ENCODE measurements at places on chromosomes 12 and 14. TPM values are rescaled to one million over a fixed set of nuclear protein-coding genes. Genes with fewer than 3 reads are reported as not detected.

- H3K27ac ChIP-seq: no peak overlapping the region
- H3K36me3 ChIP-seq: no peaks in the 10 kb centered on the region
- no peak for DNase-seq
These were observed 67.0 kb upstream of the CAND1 start for GRCh38 chr12:67202011-67202677.

DNA sequence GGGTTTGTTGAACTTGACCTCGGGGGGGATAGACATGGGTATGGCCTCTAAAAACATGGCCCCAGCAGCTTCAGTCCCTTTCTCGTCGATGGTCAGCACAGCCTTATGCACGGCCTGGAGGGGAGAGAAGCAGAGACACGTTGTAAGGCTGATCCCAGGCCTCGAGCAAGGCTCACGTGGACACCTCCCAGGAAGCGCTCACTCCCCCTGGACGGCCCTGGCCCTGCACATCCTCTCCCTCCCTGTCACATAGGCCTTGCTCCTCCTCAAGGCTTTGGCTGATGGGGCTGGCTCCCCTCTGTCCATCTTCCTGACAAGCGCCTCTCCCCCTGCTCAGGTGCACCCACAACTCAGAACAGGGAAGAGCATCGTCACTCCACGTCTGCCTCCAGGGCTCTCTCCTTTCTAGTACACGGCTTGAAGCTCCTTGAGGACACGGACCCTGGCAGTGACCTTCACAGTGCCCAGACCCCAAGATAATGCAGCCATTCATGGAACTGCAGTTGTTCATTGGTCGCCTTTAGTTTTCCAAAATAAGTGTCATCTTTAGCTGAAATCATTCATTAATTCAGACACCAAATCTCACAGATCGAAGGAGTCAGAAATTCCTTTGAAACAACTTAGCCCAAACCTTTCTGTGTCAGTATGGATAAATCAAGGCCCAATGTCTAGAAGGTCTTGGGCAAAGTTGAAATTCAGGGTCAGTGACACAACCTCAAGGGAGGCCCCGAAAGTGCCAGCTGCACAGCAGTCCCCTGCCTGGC is 9.7 kb downstream of the SERPINA1 start:
- no peak overlapping the region for H3K4me3 ChIP-seq
- DNase-seq: no peak
- H3K27me3 ChIP-seq: no peaks in the 10 kb centered on the region
- no peaks in the 10 kb centered on the region for H3K36me3 ChIP-seq
- H3K27ac ChIP-seq: no peak overlapping the region

DNA sequence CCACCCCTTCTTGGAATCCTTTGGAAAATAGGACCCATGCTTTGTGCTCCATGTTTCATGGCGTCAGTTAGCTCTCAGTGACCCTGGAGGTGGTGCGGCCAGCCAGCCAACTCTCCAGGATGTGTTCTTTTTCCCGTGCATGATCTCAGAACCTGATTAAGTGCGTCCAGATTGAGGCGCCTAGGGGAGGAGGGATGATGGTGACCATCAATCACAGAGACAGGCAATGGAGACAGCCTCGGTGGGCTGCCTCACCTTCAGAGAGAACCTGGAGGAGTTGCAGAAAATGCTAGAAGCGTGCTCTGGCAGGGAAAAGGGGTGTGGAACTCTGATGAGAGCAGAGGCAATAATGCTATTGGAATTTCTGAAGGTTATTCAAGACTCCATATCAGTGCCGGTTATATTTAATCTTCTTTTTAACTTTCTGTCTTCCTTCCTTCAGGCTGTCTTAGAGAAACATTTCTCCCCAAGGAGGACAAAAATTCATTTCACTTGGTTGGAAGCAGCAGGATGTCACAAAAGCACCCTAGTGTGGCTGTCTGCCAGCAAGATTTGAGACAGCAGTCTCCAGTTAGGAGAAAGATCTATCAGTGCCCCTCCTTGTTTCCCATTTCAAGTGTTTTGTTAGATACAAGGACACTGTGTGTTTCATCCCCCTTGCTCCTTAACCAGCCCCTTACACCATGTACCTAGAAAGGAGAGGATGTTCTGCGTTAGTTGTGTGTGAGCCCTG is 53.3 kb upstream of the IGF1 start:
- H3K27me3 ChIP-seq: no peaks in the 10 kb centered on the region
- no peak overlapping the region for H3K4me3 ChIP-seq
- peak overlapping the region; percentile 23 for H3K27ac ChIP-seq
- peaks cover 23% of the 10 kb centered on the region for H3K4me1 ChIP-seq
- no peak for DNase-seq

GRCh38 chr12:62436164-62436503 is 30.5 kb upstream of the MON2 start:
- H3K27me3 ChIP-seq: peaks cover 29% of the 10 kb centered on the region
- no peak for DNase-seq
- no peak overlapping the region for H3K4me3 ChIP-seq
- peaks cover 14% of the 10 kb centered on the region for H3K4me1 ChIP-seq

- H3K27ac ChIP-seq: no peak overlapping the region
- H3K27me3 ChIP-seq: no peaks in the 10 kb centered on the region
- DNase-seq: no peak
- peaks cover 23% of the 10 kb centered on the region for H3K36me3 ChIP-seq
- H3K4me3 ChIP-seq: no peak overlapping the region
- H3K4me1 ChIP-seq: peaks cover 24% of the 10 kb centered on the region
These were observed 78.6 kb downstream of the DAAM1 start for GRCh38 chr14:59267046-59267445.

- H3K4me3 ChIP-seq: no peak overlapping the region
- H3K27ac ChIP-seq: no peak overlapping the region
- no peaks in the 10 kb centered on the region for H3K27me3 ChIP-seq
- no peaks in the 10 kb centered on the region for H3K4me1 ChIP-seq
- DNase-seq: no peak
- H3K36me3 ChIP-seq: peaks cover 5% of the 10 kb centered on the region
These were observed 103.0 kb downstream of the PEBP1 start for GRCh38 chr12:118238888-118239287.

DNA sequence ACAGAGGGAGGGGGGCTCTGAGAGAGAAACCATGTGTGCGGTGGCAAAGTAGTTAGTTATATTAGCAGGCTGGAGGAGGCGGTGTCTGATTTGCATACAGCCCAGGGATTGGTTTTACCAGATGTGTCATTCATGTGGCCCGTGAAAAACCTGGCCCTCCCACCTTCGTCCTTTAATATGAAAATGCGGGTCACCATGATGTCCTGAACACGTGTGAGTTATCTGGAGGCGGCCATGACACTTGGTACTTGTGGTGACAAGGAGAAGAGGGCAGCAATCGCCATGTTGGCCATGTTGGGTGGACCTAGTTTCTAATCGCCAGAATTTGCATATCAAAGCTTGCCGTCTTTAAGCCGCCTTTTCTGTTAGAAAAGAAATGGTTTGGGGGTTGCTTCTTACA is 108.8 kb downstream of the RAD51B start:
- no peak overlapping the region for H3K27ac ChIP-seq
- H3K27me3 ChIP-seq: no peaks in the 10 kb centered on the region
- H3K4me3 ChIP-seq: no peak overlapping the region
- no peak for DNase-seq
- H3K4me1 ChIP-seq: peaks cover 3% of the 10 kb centered on the region

- DNase-seq: no peak
- no peaks in the 10 kb centered on the region for H3K27me3 ChIP-seq
- H3K36me3 ChIP-seq: no peaks in the 10 kb centered on the region
These were observed 2.8 kb upstream of the PIWIL1 start for GRCh38 chr12:130334937-130335336.

DNA sequence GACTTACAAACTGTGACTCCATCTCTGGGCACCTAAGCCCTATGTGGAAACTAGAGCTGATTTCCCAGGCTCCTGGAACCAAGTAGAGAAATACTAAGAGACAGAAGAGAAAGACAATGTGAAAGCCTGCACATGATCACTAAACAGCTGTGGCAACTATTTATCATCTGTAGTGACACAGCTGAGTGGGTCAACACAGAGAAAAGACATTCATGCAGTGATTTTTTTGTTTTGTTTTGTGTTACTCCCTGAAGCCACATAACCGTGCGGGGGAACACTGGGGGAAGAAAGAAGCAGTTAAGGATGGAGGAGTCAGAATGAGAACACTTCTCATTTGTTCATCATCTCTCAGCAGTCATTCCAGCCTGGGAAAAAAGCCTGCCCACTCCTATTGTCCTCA is 1.5 kb downstream of the PRR4 start:
- H3K4me3 ChIP-seq: no peak overlapping the region
- no peak overlapping the region for H3K27ac ChIP-seq
- no peak for DNase-seq
- no peaks in the 10 kb centered on the region for H3K27me3 ChIP-seq

- H3K27ac ChIP-seq: peak overlapping the region; percentile 95
- no peaks in the 10 kb centered on the region for H3K36me3 ChIP-seq
- DNase-seq: no peak
- H3K27me3 ChIP-seq: no peaks in the 10 kb centered on the region
- H3K4me1 ChIP-seq: peaks cover 66% of the 10 kb centered on the region
- no peak overlapping the region for H3K4me3 ChIP-seq
These were observed 56.0 kb downstream of the DCAF5 start for GRCh38 chr14:69096781-69097475.

Gene BEGAIN
- 7.0 TPM for total RNA-seq

Gene BCAT1
- 155 TPM for total RNA-seq

Gene ABHD12B
- total RNA-seq: not detected

All from osteocyte (in vitro differentiated cells).